ENCODE measurements at places on chromosomes 4 and X.

DNA sequence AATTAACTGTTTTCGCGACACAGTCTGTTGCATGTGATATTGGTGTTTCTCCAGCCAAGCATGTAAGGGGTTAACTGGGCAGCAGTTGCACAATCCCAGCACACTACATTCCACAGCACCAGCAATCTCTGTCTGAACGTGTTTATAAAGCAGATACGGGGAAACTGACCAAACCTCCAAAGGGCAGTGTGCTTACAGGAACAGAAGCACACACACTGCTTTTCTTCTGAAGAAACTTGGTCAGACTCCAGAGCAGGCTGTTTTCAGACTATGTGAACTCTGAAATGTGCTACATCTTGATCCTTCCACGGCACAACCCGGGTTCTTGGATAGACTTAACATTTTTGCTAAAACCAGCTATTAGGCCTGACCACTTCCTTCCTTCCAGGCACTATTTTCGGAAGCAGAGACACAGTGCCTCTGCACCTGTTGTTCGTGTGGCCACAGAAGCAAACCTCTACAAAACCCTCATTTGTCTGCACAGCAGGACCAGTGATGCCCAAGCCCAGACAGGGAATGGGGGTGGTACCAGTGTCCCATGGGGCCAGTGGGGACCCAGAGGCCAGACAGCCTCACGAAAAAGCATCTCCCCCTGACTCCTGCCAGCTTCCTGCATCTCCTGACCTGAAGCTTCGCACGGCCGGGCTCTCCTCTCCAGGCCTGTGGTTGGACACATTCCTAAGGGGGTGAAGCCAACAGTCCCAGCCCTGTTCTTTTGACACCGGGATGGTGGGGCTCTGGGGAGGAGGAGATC lies 90.1 kb downstream of the IRF2 start:
- DNase-seq: no peak

DNA sequence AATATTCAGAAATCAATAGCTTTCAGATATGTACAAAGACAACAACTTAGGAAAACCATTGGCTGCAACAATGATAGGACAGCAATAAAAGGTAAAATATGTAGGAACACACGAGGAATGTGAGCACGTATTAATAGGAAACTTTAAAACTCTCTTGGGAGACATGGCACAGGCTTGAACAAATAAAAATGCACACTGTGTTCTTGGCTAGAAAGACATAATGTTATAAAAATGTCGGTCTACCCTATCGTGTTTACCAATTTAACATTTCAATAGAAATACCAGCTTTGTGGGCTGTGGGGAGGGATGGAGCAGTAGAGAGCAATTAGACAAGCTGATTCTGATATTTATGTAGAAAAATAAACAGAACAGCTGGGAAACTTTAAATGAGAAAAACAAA lies 69.0 kb upstream of the FAM9B start:
- DNase-seq: no peak

GRCh38 chr4:57184378-57185029 lies 74.3 kb upstream of the IGFBP7 start:
- no peak for DNase-seq

DNA sequence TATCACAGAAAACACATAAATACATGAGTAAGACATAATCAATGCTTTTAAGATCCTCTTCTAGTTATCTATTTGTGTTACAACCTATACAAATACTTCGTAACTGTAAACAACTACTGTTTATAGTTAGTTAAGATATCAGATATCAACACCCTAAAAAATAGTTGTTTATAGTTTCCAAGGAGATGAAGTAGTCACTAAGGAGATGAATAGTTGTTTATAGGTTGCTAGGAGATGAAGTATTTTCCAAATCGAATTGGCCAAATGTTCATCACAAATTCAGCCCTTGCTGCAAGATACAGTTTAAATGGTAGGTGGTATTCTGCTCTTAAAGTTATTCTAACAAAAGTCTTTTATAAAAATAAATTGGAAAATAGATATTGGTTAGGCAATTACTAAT lies 618.2 kb upstream of the PCDH10 start:
- no peak for DNase-seq

DNA sequence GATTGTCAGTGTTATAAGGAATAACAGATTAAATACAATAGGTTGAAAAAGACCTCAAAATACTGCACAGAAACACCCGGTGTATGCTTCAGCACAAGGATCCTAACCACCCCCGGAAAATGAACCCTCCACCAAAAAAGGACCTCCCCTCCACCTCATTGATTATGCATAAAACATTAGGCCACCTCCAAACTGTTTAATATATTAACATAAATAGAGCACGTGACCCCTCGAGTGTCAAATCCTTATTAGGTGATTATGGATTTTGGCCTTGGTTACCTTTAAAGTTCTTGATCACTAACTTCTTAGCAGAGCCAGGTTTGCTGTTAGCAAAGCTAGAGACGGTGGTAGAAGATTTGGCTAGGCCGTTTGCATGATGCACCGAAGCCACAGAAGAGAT lies 958 bp downstream of the CUL4B start:
- DNase-seq: no peak

GRCh38 chrX:120697053-120697452 lies 67.2 kb upstream of the C1GALT1C1 start:
- DNase-seq: no peak

DNA sequence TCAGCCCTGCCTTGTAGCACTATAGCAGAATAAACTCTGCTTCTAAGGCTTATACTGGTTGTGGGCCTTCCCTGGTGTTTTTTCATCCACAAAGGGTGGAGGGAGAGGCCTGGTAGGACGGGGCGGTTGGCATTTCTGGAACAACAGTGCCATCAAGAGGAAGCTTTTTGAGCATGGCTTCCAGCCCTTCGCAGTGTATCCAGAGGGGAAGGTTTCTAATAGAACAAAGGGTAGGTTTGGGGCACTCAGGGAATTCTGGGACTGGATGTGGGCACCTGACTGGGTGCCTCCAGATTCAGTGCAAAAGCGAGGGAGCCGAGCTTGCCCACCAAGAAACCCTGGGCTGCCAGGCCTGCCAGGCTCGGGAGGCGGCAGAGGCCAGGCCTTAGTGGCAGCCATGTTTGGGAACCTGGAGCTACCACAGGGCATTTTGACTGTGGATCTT lies 229.6 kb upstream of the AGTR2 start:
- no peak for DNase-seq

Measured in activated CD8-positive, alpha-beta memory T cell treated with anti-CD3 and anti-CD28 coated beads for 4 hours (primary cell).